SJSA1 (cell line): ENCODE measurements at places on chromosomes 5 and 9.
A peak's percentile ranks its signal among the peaks of the same experiment; 100 is the strongest.

- no peak for DNase-seq
Observed at GRCh38 chr5:32777733-32778132, 66.6 kb downstream of the NPR3 start.

- peak; percentile 81 for DNase-seq
Observed at GRCh38 chr9:122402403-122402871, 31.6 kb downstream of the PTGS1 start.

GRCh38 chr9:113428062-113428615 lies 17.6 kb downstream of the C9orf43 start:
- no peak for DNase-seq

DNA sequence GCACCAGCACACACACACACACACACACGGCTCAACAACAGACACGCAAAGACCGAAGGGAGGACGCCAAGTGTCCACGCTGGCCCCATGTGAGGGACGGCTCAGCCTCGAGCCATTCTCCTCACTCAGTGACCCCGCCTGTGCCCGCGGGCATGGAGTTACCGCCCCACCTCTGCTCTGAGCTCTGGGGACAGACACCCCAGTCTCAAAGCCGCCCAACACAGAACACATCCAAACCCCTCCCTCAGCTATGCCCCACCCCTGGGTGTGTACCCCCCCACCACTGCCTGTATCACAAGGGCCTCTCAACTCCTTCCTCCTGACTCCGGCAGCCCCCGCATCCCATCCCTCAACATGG lies 81.2 kb downstream of the CAMSAP1 start:
- DNase-seq: no peak

DNA sequence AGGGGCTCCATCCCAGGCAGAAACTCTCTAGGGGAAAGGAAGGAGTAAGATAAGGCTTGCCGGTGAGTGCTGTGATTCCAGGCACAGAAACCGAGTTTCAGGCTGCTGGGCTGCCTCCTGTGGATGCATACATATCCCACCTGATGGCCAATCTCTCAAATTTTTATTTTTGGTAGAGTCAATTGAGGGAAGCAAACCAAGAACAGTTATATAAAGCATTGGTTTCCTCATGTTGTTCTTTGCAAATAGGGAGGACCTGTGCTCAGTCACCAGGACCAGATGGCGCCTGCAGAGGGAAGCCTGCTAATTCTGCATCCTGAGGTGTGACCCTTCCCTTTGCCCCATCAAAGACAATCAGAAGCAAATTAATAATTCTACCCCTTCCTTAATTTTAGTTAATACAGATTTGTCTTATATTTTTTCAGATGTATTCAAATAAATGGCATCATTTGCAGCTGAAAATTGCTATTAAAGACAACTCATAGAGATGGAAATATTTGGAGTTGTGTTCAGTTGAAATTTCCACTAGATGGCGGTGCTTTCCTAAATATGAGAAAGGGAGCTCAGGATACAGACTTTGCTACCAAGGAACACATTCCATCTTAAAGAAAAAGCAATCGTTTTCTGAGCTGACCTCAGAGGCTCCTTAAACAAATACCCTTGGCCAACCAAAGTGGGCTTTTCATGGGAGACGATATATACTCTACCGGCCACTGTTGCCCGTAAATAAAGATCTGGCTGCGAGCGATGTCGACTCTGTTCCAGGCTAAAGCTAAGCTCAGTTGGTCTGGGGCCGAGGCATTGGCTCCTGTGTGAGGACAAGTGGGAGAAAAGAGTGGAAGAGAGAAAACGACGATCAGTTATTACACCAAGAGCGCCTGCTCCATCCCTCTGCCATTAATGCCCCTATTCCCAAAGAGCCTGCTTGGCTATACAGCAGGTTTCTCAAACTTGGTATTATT lies 225.7 kb upstream of the KLF9 start:
- DNase-seq: no peak

DNA sequence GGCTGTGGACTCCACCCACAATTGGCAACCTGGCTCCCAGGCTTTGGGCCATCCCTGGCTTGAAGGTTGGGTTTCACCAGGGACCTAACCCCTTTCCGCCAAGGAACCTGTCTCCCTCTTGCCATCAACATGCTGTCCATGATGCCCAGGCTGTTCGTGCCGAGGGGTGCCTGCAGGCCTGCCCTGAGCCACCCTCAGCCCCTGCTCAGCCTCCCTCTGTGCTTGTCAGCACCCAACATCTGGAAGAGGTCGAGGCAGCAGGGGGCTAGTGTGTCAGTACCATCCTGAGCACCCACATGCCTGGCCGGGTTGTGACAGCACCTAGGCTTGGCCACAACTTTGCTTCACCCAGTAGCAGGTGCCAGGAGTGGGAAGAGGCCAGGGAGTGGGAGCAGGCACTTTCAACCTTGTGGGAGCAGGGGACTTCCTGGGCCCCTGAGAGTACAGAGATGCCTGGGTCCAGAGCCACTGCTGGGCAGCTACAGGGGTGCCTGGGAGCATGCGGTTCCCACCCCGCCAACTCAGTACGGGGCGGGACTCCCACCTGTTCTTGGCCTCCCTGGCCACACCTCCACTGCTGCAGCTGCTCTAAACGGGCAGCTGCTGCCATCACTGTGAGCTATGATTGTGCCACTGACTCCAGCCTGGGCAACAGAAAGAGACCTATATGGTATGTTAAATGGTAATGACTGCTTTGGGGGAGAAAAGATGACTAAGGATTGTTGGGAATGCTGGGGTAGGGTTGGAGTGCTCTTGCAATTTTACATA lies 6.3 kb downstream of the PDCD1LG2 start:
- no peak for DNase-seq

DNA sequence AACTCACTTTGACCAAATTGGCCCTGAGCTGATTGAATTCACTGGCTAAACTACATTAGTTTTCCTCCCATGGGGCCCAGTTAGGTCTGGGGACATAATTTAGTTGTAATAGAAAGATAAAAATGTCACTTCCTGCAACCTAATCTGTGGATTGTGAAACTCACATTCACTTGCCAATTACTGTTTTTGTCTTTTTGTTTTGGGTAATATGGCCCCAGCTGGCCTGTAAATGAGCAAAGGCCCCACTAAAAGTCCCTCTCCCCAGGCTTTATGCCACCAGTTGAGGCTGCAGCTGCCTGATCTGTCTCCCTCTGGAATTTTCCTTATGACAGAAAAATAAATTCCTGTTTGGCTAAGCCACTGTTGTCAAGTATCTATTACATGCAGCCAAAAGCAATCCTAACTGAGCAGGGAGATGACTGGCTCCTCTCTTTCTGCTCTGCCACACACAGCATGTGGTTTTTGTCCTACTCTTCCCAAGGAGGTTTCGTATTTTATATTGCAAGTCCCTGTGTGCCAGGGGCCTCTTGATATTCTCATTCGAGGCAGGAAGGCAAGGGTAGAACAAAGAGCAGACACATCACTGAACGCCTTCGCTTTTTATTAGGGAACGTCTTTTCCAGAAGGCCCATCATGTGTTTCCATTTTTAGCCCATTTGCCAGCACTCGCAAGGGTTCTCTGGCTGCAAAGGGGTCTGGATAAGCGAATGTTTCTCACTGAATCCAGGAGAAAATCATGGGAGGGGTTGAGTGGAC lies 24.1 kb upstream of the SLC25A48 start:
- DNase-seq: no peak

GRCh38 chr5:131974622-131974955 lies 29.1 kb upstream of the MEIKIN start:
- no peak for DNase-seq

- DNase-seq: no peak
Observed at GRCh38 chr5:123735384-123735783, 223.4 kb downstream of the CSNK1G3 start.

GRCh38 chr9:131675437-131676022 lies 64.3 kb downstream of the RAPGEF1 start:
- DNase-seq: no peak

GRCh38 chr9:131813116-131813515 lies 73.2 kb upstream of the RAPGEF1 start:
- no peak for DNase-seq

DNA sequence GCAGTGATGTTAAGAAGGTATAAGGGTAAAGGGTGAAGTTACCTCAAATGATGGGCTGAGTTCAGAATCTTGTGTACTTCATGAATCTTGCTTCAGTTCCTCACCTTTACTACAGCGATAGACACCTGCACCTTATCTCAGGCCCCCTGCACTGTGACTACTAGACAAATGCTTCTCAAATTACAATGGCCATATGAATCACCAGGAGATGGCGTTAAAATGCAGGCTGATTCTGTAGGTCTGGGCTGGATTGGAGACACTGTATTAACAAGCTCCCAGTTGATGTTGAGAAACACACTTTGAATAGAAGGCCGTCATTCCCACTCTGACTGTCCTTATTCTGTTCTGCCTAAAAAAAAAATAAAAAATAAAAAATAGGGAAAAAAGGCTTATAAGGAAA lies 29.8 kb downstream of the TARS1 start:
- peak; percentile 5 for DNase-seq

DNA sequence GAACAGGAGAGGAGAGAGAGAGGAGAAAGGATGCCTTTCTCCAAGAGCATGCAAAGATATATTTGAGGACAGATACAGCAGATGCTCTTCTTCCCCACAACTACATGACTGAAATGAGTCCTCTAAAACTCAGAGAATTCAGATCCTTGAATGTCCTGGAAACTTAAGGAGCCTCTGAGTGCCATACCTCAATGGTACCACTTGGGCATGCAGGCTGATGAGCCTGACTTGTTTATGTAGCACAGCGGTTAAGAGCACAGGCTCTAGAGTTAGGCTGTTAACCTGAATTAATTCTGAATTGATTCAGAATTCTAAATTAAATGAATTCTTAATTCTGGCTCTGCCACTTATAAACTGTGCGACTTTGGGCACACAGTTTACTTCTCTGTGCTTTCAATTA lies 5.7 kb downstream of the PLPPR1 start:
- DNase-seq: no peak

GRCh38 chr5:145668714-145669113 lies 166.4 kb downstream of the PRELID2 start:
- no peak for DNase-seq

- peak; percentile 30 for DNase-seq
Observed at GRCh38 chr9:135045264-135045927, 42.1 kb upstream of the OLFM1 start.

DNA sequence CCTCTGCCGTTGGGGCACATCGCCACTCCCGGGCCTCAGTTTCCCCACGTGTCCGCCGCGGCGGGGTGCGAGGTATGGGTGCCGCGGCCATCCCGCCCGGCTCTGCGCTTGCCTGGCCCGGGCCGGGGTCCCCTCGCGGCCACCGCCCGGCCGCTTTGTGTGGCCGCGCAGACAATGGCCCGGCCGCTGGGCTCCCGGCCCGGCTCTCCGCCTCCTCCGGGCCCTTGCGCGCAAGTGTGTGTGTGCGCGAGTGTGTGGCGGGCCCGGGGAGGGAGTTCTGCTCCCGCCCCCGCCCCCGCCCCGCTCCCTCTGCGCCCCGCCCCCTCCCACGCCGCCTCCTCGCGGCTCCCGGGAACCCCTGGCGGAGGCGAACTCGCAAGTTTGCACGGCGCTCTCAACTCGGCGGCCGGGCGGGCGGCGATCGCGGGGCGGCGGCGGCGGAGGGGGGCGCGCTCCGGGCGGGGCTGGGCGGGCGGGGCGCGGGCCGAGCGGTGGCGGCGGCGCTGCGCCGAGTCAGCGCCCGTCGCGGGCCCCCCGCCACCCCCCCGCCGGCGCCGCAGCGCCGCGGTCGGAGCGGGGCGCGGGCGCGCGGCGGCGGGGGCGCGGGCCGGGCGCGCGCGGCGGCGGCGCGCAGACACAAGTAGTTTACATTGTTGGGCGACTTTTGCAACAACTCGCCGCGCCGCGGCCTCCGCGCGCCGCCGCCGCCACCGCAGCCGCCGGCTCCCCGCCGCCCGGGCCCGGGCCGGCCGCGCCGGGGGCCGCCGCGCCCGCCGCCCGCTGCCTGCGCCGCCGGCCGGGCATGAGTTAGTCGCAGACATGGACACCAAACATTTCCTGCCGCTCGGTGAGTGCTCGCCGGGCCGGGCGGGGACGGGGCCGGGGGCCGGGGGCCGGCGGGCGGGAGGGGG lies at the start of gene RXRA:
Gene RXRA, plus strand, starts transcription at position 643 of the 911 bp plus-strand sequence. Its CDS starts 177 bp downstream, at position 820.
- DNase-seq: peak; percentile 85

DNA sequence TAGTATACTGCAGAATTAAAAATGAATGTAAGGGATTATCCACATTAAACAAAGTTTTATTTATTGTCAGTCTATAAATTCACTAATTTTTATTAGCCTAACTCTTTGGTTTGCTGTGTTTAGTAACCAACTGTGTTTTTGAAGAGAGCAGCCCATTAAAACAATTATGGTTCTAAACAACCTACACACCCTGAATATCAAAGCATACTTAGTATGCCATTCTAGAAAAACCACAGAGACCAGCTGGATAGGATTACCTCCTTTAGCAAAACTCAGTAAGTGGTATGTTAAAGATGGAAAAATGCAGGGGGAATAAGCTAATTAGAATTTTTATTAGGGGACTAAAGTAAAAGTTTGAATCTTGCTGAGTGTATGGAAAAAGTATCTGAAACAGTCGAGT lies 1981.7 kb upstream of the NUDT12 start:
- DNase-seq: no peak

- no peak for DNase-seq
Observed at GRCh38 chr5:88551724-88552345, 283.2 kb upstream of the TMEM161B start.

DNA sequence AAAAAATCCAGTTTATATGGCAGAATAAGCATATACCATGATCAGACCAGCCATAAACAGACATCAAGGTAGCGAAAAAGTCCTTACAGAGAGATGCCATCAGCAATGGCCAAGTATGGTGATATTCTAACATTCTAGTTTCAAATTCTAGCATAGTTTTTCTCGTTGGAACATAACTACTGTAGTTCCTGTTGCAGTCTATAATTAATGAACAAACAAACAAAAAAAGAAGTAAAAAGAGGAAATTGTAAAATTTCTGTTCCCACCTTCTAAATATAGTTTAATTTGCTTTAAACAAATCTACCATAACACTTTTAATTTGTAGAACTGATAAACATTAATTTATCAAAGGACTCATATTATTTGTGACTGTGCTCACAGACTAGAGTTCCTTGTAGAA lies 9.9 kb upstream of the CD180 start:
- no peak for DNase-seq
